Right atrium auricular region (tissue), 2 donors: ENCODE measurements at places on chromosomes 6 and 20. TPM values are rescaled to one million over a fixed set of nuclear protein-coding genes. Genes with fewer than 3 reads are reported as not detected.

Gene MTG2
- 20.7 TPM for total RNA-seq

GRCh38 chr6:18380158-18380836 is 6.9 kb upstream of the RNF144B start:
- DNase-seq = no peak

Gene COL21A1
- 89.7 TPM for total RNA-seq

DNA sequence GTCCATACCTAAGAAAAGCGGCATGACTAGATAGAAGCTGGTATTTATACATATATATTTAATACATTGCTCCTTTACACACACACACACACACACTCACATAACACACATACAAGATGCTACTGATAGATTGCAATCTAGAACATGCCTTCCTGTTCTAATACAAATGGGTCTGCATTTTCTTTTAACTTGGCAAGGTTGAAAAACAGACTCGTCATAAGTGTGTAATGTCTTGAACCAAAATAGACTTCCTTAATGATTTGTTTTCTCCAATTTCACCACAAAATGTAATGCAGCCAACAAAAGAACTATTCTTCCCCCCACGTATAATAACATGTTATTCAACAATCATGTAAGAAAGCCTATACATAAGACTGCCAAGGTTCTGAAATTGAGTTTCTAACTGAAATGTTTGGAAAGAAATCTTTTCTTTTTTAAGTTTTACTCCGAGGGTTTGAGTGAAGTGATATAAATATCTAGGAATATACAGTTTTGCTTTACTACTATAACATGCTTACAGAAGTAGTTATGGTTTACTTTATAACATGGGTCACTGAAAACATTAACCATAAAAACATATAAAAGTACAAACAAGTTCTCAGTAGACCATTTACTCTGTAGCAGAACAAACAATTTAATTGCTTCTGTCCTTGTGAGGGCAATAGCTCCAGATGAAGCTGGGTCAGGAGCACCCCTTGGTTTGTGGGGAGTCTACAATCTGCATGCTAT is 207.5 kb downstream of the FOXC1 start:
- DNase-seq = no peak

DNA sequence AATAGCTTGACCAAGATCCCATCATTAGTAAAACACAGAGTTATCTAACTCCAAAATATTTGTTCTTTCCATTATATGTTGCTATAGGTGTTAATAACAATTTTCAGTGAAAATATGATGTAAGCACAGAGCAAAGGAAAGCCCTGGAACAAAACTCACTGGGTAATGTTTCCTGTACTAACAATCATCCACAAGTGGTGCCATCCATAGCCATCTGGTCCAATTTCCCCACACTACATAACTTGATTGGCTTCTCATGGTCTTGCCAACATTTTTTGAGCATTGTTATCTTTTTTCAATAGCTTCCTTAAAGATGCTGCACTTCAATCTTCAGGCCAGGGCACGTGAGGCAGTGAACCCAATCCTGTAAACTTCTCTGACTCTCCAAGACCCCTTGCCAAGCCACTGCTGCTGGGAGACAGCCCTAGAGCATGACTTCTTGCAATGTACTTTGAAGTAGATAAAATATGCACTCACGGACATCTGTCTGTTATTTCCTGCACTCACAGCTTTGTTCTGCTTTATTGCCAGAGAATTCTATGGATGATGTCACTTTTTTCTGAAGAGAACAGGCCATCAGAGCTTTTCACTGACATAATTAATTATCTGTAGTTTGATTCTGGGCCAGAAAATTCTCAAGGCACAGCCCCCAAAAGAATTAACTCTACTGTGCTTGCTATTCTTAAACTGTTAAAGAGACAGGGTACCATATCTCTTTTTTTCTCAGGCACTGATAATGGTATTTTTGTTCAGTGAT is 97.5 kb upstream of the TMEM30A start:
- DNase-seq = no peak

DNA sequence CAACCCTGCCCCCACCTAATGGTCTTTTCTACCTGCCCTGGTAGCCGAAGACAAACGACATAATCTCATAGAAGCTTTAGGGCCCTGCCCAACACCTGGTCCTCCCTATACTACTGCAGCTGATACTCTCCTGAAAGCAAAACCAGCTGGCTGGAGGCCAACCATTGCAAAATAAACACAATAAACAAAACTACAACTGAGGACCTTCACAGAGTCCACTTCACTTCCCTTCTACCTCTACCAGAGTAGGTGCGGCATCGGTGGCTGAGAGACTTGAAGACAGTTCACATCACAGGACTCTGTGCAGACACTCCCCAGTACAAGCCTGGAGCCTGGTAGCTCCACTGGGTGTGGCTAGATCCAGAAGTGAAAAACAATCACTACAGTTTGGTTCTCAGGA is 476.2 kb downstream of the MMUT start:
- no peak for DNase-seq

- no peak for DNase-seq
Measured at GRCh38 chr6:155201461-155202226, 62.2 kb upstream of the CLDN20 start.

- no peak for DNase-seq
Measured at GRCh38 chr20:1718604-1719384, 61.2 kb upstream of the SIRPG start.

DNA sequence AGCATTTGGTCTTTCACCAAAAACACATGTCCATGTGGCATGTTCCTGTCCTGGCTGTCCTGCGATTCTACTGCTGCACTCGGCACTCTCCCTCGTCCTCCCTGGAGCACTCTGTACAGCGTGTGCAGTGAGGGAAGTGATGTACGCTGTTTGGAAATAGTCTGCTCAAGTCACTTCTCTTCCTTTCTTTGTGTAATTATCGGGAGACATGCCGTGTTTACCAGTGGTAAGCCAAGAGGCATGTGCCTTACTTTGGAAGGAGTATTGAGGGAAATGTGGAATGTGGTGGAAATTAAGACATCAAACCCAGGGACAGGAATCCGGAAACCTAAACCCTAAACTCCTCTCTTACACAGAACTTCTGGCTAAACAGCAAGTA is 268.5 kb upstream of the FOXQ1 start:
- no peak for DNase-seq

DNA sequence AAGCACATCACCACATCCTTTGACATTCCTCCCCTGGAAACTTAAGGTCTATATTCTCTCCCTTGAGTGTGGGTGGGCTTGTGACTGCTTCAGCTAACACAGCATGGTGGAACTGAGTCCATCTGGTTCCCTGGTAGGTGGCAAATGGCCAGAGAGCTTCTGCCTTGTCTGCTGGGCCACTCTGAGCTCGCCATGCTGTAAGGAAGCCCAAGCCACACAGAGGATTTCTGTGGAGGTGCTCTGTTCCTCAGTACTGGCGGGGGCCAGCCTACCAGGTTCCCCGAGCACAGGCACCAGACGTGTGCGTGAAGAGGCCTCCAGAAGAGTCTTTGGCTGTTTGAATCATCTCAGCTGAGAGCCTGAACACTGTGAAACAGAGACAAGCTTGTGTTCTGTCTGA is 41.6 kb upstream of the PMEPA1 start:
- no peak for DNase-seq

DNA sequence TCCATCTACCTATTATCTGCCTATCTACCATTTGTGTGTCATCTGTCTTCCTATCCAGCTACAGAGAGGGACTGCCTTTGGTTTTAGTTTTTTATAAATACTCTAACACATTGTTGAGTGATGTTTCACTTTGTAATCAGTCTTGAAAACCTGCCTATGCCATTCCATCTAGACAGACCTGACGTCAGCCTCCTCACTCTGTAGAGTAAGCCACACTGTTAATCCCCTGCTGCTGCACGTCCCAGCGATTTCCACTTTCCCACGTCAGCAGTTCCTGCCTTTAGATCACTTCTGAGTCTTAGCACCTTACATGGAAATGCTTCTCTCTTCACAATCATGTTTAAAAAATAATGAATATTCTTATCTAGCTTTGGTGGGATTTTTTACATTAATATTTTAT is 54.8 kb downstream of the PLG start:
- DNase-seq = no peak

Gene HLA-DRB1
- 24.0 TPM for total RNA-seq

Gene PTK7
- total RNA-seq = 12.7 TPM

Gene NHLRC1
- total RNA-seq = 1.8 TPM

DNA sequence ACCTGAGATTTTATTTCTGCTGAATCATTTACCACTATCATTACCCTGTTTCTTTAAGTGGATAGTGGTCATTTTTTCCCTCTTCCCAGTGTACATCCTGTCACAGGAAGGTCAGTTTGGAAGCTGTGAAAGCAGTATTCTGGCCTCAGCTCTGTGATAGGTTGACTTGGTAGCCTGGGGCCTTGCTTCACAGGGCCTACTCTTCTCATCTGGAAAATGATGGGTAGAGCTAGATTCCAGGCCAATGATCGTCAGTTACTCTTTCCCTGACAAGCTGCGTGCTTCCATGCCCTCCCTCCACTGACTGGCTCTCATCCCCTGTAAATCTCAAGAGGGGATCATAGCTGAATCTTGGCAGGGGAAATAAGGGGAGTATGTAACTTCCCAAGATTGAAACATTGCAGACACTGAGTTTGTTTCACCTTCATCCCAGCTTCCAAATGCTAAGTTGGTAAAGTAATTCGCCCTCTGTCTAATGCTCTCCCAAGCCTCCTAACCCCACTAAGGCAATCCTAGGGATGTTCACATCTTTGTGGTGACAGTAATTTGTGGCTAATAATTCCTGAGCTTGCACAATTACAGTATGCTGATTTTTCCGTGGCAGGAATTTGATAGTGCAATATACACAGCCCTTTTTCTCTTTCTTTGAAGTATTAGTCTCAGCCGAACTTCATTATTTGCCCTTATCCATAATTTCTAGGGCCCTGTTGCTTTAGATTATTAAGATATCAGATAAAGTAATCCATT is 51.2 kb downstream of the VAPB start:
- no peak for DNase-seq

Gene CGA
- not detected for total RNA-seq

DNA sequence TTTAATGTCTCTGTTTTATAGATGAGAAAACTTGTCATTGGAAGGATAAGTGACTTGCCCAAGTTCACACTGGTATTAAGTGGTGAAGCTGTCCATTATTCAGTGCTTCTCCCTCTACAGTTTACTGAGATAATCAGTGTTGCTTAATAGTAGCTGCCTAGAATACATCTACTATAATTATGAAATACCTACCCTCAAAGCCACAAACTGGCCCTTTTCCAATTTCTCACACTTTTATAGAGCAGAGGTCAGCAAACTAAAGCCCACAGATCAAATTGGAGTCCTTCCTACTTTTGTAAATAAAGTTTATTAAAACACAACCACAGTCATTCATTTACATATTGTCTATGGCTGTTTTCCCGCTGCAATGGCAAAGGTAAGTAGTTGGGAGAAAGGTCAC is 73.5 kb downstream of the EYS start:
- DNase-seq = no peak

Gene LRRC73
- 0.41 TPM for total RNA-seq

DNA sequence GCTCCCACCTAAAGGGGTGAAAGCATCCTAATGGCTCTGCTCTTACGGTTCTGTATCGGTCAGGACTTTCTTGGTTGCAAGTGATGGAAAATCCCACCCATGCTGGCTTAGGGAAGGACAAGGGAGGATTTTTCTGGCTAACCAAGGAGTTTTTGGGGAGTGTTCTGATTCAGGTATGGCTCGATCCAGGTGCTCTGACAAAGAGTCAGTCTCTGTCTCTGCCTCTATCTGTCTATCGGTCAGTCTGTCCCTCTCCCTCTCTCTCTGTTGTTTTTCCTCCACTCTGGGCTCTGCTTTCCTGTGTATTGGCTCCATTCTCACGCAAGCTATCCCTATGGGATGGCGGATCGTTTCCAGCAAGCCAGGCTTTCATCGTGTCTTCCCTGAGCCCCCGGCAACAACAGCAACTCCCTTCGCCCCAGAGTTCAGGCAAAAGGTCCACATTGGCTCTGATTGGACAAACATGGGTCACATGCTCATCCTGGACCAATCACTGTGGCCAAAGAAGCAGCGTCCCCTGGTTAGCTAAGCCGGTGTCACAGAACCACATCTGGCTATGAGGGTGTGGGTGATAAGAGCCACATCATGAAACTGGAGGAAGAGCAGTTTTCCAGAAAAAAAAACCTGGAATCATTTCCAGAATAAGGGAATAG is 160.3 kb downstream of the BMP7 start:
- DNase-seq = no peak

Gene RREB1
- 25.5 TPM for total RNA-seq

DNA sequence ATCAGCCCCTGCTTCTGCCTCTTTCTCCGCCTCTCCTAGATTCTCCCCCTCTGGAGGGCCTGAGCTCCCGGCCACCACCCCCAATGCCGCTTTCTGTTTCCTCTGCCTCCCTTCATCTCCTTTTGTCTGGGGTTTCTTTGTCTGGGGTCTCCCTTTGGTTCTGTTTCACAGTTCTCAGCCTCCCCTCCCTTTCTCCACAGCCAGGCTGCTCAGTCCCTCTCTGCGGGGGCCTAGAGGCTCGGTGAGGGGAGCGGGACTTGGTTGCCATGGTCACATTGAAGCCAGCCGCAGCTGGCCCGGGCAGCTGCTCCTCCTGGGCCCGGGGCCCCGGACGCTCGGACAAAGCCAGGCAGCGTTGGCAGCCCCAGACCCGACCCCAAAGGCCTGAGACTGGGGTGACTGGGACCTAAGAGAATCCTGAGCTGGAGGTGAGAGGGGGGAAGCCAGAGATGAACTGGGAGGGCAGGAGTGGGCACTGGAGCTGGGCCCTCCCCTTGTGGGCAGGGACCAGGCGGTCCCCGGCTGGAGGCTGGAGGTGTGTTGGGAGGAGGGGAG is 3.5 kb upstream of the DDR1 start:
- DNase-seq = no peak

DNA sequence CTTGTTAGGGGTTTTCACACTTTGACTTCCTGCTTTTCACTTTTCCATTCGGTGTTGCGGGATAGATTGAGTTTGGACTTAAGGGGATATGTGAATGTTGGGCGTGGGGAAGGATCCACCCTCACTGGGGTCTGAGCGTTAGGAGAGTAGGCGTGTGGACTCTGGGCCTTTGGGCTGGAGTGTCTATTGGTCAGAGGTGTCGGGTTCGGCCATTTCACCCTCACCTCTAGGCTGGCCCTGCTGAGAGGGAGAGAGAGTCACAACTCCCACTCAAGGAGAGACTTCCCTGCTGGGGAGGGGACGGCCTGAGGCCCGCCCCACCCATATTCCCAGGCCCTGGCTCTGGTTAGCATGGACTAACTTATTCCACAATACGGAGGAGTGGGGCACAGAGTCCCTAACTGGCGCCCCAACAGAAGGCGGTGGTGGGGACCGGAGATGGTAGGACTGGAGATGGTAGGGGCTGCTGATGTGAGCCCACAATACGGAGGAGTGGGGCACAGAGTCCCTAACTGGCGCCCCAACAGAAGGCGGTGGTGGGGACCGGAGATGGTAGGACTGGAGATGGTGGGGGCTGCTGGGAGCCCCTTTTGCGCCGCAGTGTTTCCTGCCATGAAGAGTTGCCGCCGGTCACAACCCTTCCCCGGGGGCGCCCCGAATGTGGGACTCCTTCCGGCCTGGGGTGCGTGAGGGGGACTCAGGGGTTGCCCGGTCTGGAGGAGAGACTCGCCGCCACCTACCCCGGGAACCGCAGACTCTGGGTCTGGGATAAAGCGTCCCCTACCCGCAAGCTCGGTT is 1.4 kb upstream of the PTPRA start:
- DNase-seq = no peak

Gene WFDC12
- total RNA-seq = not detected
